Retina (tissue), 1 donor: ENCODE measurements at places on chromosomes 2 and 18.

- DNase-seq: no peak
These were observed 2.6 kb downstream of the UGT1A10 start for GRCh38 chr2:233638836-233639235.

- DNase-seq: no peak
These were observed 285.1 kb upstream of the SLC14A2 start for GRCh38 chr18:45330170-45330594.

- no peak for DNase-seq
These were observed 81.2 kb upstream of the CYRIA start for GRCh38 chr2:16746833-16747232.

DNA sequence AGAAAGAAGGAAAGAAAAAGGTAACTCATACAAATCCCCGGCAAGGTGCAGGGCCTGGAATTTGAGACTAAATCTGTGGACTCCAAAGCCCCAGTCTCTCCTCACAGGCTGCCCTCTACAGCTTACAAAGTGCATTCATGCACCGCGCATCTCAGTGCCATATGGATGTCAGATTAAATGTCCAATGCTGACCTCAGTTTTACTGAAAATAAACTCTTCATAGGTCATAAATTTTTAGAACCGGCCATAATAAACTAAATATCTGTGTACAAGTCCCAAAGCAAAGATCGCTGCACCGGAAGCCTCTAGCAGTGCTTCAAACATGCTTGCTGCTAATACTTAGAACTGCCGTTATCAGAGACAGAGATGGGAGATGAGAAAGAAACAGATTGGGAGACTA, 17.7 kb downstream of the ST6GAL2 start:
- no peak for DNase-seq

DNA sequence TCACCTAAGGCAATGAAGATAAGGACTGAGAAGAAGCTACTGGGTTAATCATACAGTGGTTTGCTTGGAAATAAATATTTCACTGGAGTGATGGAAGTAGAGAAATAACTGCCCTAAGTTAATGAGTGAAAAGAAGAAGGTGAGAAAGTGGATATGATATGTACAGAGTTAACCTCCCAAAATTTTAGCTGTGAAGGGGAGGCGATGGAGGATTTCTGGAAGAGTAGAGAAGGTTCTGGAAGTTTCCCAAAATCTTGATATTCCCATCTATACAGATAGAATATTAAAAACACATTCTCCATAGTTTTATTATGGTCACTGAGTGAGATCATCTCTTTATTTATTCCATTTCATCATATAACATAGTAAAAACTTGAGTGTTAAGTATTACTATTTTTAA, 296.6 kb upstream of the RGPD4 start:
- DNase-seq: no peak

DNA sequence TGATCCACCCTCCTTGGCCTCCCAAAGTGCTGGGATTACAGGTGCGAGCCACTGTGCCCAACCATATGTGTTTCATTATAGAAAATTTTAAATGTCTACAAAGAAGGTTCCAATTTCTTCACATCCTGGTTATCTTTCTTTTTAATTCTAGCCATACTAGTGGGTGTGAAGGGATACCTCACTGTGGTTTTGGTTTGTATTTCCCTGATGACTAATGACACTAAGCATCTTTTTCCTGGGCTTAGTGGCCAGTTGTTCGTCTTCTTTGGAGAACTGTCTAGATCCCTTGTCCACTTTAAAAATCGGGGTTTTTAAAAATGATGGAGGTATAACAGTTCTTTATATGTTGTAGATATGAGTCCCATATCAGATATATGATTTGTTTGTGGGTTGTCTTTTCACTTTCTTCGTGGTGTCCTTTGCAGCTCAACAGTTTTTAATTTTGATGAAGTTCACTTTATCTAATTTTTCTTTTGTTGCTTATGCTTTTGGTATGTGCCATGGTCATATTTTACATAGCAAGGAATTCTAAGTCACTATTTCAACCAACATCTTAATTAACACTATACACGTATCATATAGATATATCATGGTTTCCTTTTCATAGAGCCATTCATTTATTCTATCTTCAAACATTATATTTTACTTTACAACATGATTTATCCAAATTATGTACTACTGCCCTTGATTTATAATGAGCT, 135.0 kb upstream of the RIOK3 start:
- DNase-seq: no peak

- DNase-seq: no peak
These were observed 36.6 kb upstream of the TCF7L1 start for GRCh38 chr2:85096616-85097015.

- no peak for DNase-seq
These were observed 317.8 kb downstream of the MBD2 start for GRCh38 chr18:53906681-53907080.

- peak; percentile 65 for DNase-seq
These were observed 12.5 kb upstream of the PAX8 start for GRCh38 chr2:113291191-113291590.

- DNase-seq: no peak
These were observed 410.7 kb upstream of the DSEL start for GRCh38 chr18:67926929-67927864.

DNA sequence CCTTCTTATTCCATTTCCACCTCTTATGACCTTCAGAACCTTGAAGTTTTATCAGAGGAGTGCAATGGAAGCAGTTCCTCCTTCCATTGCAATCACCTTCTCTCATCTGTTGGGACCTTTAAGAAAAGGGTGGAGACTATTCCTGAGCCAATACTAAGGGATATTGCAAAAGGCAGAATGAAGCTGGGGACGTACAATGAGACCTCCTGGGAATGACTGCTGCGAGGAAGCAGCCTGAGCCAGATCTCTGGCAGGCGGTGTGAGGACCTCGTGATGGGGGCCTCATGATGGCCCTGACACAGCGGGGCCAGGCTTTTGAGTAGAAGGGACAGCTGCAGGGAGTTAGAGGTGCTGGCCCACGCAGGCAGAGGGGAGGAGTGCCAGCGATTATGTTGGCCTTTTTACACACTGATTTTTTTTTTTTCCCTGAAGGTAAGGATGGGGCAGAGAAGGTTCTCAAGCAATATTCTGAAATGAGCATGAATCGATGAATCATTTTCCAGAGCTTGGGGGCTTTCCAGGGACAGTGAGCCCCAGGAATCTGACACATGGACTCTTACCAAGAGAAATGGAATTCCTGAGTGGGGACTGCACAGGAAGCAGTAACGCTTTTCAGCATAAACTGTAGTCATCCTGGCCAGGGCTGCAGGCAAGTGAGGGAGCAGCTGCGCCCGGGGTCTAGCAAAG, 40.0 kb upstream of the LAPTM4A start:
- DNase-seq: no peak

GRCh38 chr2:20604951-20605381, 45.9 kb downstream of the HS1BP3 start:
- no peak for DNase-seq

DNA sequence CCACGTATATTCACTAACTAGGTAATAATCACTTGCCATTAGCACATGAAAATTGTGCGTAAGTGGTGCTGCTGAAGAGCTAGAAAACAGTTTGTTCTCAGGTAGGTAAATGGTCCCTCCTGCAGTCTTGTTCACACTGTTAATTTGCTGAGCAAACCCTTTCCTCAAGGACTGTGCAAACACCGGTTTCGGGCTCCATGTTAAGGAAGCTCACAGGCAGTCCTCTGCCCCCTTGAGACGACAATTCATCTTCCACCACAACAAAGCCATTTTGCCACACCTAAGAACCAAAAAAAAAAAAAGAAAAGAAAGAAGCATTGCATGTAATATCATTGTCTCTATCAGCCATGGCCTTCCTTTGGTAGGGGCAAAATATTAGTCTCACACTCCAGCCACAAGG, 193.9 kb downstream of the BCL11A start:
- no peak for DNase-seq

GRCh38 chr2:151891566-151892194, 63.5 kb upstream of the ARL5A start:
- DNase-seq: no peak

DNA sequence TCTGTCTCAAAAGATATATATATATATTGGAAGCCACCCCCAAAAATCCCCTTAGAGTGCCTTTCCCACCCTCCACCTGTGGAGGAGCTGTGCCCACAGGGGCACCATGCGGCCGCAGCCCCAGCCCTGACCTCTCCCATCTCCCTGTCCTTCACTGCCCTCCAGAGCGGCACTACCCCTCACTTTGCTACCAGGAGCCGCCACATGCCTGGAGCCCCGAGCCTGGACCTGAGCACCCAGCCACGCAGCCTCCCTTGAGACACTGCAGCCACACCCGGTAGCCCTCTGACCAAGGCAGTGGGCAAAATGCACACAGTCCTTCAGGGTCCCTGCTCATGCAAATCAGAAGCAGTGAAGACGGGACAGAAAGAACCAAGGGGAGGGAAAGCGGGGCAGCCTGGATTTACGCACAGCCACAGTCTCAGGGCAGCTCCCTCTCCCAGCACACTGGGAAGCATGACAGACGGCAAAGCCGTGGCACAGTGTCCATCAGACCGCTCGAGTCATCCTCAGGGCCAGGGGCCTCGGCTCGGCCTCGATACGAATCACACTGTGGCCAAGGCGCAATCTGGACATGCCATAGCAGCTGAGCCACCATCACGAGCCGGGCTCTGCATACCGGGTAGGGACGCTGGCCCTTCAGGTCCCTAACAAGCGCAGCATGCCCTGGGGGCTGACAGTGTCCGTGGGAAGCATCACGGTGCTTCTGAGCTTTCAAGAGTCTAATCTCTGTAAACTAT, 10.1 kb downstream of the HDAC4 start:
- DNase-seq: no peak

- no peak for DNase-seq
These were observed 156.3 kb downstream of the CABLES1 start for GRCh38 chr18:23291456-23292205.

DNA sequence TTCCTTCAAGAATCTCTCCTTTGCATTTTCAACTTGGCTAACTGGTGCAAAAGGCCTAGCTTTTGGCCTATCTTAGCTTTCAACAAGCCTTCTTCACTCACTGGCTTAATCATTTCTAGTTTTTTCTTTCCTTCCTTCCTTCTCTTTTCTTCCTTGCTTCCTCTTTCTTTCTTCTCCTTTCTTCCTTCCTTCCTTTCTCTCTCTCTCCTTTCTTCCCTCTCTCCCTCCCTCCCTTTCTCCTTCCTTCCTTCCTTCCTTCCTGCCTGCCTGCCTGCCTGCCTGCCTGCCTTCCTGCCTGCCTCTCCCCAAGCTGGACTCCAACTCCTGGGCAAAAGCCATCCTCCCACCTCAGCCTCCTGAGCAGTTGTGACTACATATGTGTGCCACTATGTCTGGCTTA, 176.2 kb upstream of the APCDD1 start:
- DNase-seq: no peak

- DNase-seq: no peak
These were observed 5.2 kb upstream of the KLF11 start for GRCh38 chr2:10038123-10038522.

- no peak for DNase-seq
These were observed 278.1 kb downstream of the ZEB2 start for GRCh38 chr2:144241801-144242200.

- DNase-seq: no peak
These were observed 86.4 kb downstream of the XRCC5 start for GRCh38 chr2:216195565-216196029.
